ENCODE measurements at places on chromosomes 7 and 10.

DNA sequence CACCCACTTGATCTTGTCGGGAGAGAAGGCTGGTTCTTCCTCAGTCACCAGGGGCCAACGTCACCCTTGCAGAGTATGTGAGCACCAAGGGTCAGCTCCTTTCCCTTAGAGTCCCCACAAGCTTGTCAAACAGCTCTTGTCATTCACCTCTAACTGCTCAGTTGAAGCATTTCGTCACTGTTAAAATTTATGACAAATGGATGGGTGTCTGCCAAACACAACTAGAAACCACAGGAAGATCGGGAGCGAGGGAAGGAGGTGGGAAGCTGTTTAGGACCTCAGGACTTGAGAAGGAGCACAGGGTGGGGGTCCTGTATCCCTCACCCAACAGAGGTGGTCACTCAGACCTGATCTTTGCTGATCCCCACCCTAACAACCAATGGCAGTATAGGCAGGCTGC, 373.3 kb upstream of the IGFBP3 start:
- no peak for DNase-seq

DNA sequence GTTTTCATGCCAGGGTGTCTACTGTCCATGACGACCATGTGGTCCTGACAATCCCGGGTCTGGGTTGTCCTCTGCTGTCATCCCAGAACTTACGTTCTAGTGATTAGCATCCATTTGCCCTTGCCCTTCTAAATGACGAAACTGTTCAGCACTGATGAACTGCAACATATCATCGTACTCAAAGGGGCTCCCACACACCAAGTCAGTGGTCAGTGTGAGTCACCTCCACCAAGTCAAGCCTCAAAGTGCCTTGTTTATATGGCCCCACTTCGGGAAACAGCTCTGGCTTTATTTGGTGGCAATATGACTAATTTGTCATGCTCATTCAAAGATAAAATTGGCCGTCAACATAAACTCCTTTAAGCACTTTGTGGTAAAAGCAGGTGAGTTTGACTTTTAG, 110.7 kb downstream of the FRMD4A start:
- no peak for DNase-seq

DNA sequence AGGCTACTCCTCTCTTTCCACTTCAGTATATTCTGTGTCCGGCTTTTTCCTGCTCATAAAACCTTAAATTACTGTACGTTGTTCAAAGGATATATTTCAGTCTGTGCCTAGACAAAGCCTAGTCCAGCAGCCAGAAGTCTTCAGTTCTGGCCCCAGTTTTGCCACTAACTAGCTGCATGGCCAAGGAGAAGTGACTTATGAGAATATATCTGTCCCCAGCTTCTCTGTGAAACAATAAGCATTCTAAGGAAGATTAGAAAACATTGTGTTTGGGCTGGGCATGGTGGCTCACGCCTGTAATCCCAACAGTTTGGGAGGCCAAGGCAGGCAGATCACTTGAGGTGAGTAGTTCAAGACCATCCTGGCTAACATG, 105.0 kb upstream of the HDAC9 start:
- DNase-seq, result no peak

DNA sequence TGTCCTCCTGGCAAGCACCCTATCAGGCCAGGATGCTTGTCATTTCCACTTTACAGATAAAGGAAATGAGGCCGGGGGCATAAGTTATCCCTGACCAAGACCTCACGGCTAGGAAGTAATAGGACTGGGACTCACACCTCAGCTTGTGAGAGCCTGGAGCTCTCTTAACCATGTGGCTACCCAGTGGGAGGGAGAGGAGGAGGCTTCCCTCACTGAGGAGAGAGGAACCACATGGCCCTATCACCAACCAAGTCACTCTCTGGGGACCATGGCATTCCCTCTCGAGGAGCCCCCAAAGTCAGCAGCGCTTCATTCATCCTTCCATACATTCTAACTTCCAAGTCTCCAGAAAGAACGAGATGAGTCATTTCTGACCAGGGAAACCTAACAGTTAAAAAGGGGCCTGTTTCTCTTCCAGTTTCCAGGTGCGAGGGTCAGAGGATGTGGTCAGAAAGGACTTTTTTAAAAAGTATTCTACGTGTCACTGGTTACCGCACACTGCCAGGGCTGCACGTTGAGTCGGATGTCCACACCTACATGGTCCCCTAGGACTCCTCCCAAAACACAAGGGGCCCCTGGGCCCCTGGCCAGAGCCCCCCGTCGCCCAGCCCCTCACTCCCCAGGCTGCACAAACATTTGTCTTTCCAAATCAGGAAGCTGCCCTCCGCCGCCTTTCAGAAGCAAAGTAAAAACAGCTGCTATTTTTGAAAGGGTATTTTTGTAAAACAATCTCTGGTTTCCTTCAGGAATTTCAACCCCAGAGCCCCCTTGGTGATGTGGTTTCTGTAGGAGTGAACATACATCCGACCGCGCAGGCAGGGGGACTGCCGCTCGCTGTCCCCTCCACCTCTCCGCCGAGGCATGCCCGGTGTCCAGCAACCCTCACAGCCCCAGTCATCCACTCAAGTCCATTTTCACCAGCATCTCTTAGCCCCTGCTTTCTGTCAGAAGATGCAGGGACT, 128.2 kb upstream of the CHST15 start:
- no peak for DNase-seq

DNA sequence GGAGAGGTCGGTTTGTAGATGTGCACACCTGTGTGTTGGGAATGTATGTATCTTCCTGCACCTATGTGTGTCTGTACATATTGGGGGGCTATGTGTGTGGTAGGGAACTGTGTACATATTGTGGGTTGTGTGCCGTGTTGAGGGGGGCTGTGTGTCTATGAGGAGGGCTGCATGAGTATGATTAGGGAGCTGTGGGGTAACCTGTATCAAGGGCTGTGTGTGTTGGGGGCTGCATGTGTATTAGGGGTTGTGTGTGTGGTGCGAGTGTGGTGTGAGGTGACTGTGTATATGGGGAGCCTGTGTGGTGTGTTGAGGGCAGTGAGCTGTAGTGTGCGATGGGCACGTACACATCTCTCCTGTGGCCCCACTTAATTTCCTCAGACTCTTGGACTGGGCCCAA, 22.2 kb upstream of the PAX2 start:
- no peak for DNase-seq

GRCh38 chr7:106070201-106070551, 41.9 kb downstream of the SYPL1 start:
- DNase-seq, result no peak

GRCh38 chr10:16943295-16944285, 126.4 kb upstream of the RSU1 start:
- DNase-seq, result no peak

- DNase-seq, result no peak
Measured at GRCh38 chr10:84185526-84186175, 8.7 kb upstream of the CDHR1 start.

Data from stimulated activated CD8-positive, alpha-beta memory T cell treated with anti-CD3 and anti-CD28 coated beads, Interleukin-4, amount 100 ng/mL, for 1 hour (primary cell).